Stimulated activated CD8-positive, alpha-beta memory T cell treated with anti-CD3 and anti-CD28 coated beads, Interleukin-7, amount 100 ng/mL, for 24 hours (primary cell): ENCODE measurements at places on chromosomes 6 and 20.

DNA sequence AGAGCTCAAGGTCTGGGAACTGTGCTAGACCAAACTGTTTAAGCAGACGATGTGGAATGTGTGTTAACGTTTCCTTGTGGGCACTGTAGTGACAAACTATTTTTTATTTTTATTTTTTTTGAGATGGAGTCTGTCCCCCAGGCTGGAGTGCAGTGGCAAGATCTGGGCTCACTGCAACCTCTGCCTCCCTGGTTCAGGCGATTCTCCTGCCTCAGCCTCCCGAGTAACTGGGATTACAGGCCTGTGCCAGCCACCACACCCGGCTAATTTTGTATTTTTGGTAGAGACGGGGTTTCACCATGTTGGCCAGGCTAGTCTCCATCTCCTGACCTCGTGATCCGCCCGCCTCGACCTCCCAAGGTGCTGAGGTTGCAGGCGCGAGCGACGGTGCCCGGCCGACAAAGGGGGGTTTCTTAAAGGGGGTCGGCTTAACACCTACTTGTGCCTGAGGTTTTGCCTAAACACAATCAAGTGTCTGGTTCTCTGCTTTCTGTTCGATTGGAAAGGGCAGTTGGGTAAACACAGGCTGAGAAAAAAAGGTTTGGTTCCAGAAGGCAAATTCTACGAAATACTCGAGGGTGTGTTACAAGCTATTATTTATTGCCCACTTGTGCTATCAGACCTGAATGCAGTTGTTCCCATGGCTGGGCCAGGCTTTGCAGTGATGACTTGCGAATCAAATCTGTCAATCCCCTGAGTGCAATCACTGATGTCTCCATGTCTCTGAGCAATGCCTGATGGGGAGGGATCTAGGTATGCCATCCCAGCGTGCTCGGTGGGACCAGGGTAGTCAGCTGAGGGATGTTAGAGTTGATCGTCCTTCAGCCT, 1.3 kb downstream of the NOP56 start:
- no peak for DNase-seq

GRCh38 chr20:4170621-4171537, 155.5 kb upstream of the RNF24 start:
- no peak for DNase-seq

GRCh38 chr6:159977255-159977903, 8.5 kb downstream of the IGF2R start:
- DNase-seq, result no peak

DNA sequence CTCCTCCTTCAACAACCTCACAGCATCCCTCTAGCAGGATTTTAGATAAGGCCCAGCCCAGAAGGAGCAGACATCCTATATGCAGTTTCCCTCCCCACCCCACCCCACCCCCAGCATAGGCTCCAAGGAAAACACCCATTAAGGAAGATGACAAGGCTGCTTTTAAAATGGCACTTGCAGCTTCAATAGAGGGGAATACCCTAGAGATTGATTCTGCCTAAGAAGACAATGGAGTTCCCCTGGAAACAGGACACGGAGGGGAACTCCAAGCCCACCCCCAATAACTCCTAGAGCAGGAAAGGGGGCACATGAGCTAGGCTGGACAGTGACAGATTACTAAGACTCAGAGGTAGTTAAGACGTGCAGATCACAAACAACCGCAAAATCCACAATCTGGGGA, 34.7 kb downstream of the CPNE5 start:
- DNase-seq, result no peak

GRCh38 chr20:50487397-50487796, 22.8 kb upstream of the PTPN1 start:
- DNase-seq, result no peak

GRCh38 chr6:90294614-90294988, 2.0 kb downstream of the BACH2 start:
- no peak for DNase-seq

DNA sequence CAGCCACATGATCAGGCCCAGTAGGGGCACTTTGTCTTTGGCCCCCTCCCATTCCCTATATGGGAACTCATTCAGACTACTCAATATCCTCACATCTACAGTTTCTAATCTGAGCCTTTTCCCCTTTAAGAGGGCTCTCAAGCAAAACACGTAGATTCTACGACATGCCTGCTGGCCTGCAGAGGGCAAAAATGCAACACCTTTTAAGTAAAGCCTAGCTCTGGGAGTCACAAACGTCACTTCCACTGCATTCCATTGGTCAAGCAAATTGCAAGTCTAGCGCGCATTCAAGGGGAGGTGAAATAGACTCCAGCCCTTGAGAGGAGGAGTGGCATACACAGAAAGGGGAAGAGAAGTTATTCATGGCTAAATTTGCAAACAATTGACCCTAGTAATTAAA, 70.6 kb downstream of the CDC40 start:
- DNase-seq, result no peak

DNA sequence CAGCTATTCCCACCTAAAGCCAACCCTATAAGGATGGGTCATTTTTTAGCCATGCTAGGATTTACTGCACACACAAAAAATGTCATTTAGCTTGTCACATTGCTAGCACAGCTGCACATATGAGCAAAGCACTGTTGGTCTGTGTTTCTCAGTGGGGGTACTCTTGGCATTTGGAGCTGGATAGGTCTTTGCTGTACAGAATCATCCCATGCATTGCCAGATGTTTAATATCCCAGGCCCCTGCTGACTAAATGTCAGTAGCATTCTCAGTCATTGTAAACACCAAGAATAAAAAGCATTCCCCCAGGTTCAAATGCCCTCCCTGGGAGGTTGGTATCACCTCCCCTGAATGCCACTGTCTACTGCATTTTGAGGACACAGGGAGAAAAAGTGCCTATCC, 14.6 kb upstream of the LTV1 start:
- no peak for DNase-seq

DNA sequence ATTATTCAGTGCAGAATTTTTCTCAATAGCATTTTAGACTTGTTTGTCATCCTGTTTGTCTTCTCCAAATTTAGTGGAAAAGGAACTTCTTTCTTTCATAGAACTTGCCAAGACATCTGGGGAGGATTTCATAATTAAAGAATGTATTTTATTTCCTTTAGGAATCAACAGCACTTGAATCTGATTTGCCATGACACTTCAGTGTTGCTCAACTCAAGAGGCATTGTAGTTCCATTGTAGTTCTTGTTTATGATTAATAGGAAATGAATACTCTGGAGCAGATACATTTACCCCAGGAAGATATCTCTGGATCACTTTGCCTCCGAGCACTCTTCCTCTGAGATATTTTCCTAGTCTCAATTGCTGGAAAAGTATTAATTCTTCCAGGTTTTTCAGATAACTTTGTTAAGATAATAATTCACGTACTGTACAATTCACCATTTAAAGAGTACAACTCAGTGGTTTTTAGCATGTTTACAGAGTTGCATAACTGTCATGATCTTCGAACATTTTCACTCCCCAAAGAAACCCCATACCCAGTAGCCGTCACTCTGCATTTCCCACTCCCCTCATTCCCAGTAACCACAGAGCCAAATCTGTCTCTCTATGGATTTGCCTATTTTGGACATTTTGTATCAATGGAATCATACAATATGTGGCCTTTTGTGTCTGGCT, 29.7 kb downstream of the AKAP12 start:
- DNase-seq, result no peak
